ENCODE measurements at places on chromosomes 5 and 9.

- DNase-seq: no peak
Observed at GRCh38 chr9:13524245-13524644, 244.8 kb upstream of the MPDZ start.

DNA sequence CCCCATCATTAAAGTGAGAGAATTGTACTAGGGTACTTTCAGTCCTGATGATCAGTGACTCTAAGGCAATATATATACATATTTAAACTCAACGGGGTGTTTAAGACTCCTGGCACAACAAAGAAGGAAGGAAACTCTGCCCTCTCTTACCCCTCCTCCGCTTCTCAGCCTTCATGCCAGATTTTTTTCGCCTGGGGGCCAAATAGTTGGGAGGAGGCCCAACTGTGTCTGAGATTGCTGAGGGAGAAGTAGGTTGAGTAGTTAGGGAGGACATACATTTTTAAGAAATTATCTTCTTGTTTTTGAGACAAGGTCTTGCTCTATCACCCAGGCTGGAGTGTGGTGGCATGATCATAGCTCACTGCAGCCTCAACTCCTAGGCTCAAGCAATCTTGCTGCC lies 127.7 kb upstream of the SHB start:
- no peak for DNase-seq

DNA sequence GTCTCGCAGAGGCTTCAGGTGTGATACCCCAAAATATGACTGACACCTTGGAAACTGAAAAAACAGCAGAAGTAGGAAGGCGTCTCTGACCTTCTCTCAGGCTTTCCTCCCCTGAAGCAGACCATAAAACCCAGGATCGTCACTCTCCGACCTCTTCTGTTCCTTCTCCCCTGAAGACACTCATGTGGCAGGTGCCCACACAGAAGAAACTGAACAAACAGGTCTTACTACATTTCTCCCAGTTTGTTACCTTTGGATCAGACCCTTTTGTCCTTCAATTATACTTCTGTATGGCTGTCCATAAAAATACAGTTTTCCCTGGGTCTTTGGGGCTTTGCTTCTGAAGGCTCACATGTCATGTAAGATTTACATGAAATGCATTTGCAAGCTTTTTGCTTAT lies 10.3 kb upstream of the PRUNE2 start:
- DNase-seq: no peak

DNA sequence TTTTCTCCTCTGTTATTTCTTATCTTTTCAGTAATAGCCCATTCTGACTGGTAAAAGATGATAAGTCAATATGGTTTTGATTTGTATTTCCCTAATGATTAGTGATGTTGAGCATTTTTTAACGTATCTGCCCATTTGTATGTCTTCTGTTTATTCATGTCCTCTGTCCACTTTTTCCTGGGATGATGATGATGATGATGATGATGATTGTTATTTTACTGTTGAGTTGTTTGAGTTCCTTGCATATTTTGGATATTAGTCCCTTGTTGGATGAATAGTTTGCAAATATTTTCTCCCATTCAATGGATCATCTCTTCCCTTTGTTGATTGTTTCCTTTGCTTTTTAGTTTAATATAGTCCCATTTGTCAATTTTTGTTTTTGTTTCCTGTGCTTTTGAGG lies 27.0 kb downstream of the UTP15 start:
- no peak for DNase-seq

DNA sequence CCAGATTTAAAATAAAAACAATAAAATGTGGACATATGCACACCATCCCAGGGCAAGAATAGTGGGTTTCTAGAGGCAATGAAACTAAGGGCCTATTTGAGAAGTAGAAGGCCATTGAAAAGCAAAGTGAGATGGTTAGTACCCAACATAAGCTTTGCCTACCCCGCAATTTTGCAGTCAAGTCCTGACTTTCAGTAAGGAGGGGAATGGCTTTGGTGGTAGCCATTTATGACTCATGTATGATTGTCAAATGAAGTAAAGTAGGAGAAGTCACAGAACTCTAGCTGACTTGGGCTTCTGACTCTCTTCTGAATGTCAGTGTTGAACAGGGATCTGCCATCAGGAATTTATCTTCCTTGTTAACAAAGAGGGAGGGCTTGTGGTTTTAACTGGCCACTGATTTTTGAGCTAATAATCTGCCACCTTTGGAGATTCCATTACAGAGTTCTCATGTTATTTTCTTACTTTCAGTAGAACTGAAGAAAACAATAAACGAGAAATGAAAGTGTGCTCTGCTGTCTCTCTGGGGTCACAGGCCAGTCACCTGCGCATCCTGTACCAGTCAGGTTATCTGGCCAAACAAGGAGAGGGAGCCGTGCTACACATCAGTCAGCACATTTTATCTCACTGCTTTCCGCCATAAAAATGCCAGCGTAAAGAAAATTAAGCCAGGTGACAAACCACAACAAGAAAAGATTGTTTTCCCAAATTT lies 14.3 kb upstream of the SNCAIP start:
- DNase-seq: no peak

- no peak for DNase-seq
Observed at GRCh38 chr5:173313351-173313801, 14.8 kb downstream of the STC2 start.

DNA sequence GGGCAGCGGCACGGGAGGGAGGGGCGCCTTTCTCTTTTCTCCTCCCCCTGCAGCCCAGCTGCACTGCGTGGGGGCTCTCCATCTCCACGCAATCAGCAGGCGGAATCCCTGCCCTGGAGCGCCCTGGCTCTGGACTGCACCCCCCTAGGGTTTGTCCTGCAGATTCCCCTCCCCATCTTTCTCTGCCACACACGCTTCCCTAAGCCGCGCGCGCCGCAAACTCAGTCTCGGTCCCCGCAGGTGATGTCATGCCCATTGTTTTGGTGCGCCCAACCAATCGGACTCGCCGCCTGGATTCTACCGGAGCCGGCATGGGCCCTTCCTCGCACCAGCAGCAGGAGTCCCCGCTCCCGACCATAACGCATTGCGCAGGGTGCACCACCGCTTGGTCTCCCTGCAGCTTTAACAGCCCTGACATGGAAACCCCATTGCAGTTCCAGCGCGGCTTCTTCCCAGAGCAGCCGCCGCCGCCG lies at the start of gene KCNN2:
KCNN2 (plus strand) TSS at position 347 of the 473 bp plus-strand sequence; CDS start at position 417, 70 bp downstream.
- DNase-seq: peak; percentile 95

DNA sequence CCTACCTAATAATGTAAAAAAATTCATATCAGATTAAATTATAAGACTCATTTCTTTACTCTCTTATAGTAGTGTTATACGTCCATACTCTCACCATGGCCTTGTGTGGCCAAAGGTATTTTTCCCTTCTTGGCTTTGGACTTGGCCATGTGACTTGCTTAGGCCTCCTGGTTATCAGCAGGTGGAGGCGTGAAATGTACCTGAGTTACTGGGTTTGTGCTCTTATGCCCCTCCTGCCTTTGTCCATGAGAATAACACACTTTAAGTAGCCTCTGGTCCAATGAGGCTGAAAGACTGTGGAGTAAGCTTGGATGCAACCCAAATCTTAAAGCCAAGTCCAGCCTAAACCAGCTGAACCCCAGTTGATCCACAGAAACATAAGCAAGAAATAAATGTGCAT lies 68.7 kb downstream of the RETREG1 start:
- no peak for DNase-seq

- DNase-seq: no peak
Observed at GRCh38 chr5:89735082-89735481, 674.5 kb downstream of the CETN3 start.

- no peak for DNase-seq
Observed at GRCh38 chr9:99818500-99818899, 3.2 kb upstream of the NR4A3 start.

DNA sequence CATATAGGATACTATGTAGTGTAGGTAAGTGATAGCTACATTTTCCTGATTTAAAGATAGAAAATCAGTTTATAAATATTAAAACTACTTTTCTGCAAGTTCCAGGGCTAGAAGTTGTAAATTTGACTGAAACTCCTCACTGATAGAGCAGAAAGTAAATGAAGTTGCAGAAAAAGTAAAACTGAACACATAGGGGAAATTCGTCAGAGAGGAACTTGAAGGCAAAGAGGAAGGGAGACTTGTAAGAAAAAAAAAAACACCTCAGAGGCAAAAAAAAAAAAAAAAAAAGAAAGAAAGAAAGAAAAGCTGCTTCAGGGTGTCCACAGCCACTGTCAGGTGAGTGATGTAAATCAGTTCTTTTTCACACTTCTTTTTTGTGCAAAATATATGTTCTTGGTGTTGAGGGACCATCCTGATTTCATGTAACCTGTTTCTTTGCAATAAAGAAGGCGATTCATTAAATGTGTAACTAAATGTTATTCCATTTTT lies 336.2 kb upstream of the ZNF462 start:
- no peak for DNase-seq

- DNase-seq: no peak
Observed at GRCh38 chr5:54309276-54309675, 1.1 kb downstream of the ARL15 start.

- no peak for DNase-seq
Observed at GRCh38 chr5:13003457-13003856, 941.0 kb downstream of the DNAH5 start.

DNA sequence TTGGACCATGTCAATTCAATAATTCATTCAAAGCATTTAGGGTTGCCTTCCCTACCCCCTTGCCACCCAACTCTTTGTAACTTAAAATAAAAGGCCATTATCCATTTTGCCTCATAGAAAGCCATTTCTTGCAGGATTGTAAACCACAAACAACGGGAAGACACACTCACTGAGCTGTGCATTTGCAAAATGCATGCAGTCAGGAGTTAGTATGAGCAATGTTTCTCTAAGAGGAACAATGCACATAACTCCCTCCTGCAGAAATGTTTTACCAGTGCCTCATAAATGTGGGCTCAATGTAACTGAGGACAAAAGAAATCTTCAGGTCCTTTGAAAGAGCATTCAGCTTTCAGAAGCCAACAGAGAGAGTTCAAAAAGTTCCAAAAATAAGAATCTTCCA lies 98.5 kb upstream of the ABCA1 start:
- no peak for DNase-seq

DNA sequence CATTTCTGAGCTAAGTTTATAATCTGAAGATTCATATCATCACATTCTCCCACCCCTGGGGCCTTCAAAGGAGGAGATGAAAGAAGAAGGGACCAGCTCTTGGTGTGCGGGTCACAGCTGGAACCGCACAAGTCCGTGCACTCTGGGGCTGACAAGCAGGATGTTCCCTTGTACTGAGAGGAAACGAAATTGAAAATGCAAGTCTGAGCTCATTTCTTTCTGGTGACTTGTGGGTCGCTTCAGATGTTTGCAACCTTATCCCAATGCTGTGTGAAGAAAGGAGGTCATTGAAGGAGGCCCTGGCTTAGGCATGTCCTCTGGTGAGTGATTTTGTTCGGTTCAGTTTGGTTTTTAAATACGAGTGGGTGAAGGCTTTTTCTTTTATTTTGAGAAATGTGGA lies 59.6 kb downstream of the C9orf152 start:
- DNase-seq: no peak

DNA sequence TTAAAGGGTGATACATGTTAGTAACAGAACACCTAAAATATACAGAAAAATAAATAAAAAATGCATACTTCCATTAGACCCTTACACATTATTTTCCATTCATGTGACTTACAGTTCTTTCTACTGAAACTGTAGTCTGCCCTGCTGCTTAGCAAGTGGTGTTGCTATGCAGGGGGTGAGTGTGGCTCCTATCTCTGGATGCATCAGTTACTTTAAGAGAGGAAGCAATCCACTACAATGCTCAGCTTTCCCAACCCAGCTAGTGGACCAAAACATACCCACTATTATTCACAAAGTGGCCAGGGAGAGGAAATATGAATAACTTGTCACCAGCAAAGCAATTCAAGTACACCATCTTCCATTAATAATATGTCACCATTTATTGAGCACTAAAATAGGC lies 121.8 kb downstream of the DOCK2 start:
- DNase-seq: no peak

- DNase-seq: no peak
Observed at GRCh38 chr5:54401515-54401914, 54.0 kb upstream of the HSPB3 start.

DNA sequence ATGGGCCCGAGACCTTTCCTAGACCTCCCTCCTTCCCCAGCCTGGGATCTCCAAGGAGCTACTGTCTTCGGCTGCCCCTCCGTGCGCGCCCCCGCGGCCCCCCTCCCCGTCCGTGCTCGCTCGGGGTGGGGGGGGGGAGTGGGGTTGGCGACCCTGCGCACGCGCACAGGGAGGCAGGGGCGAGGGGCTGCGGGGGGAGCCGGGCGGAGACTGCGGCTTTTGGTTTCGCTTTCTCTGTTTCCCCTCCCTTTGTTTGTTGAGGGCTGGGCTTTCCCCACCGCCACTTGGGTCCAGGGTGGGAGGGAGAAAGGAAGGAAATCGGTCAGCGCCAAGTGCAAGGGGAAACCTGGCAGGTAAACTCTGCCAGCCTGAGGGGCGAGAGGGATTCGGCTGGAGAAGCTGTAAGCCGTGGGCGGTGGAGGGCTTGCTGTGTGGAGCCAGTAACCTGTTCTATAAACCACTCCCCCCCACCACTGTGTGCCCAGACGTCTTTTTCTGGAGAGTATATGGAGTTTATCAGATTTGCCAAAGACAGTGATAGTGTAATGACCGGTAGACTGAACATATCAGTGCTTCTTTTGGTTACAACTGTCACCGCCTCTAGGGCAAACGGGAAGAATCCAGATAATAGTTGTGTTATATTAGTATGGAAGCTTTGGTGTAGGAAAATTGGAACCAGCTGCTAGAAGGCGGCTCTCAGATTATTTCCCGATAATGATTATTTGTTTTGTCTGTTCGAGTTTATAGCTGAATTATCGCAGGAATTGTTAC lies 684 bp downstream of the DNAJA1 start:
- peak; percentile 80 for DNase-seq

GRCh38 chr5:155948576-155948975 lies 378.4 kb upstream of the SGCD start:
- no peak for DNase-seq

DNA sequence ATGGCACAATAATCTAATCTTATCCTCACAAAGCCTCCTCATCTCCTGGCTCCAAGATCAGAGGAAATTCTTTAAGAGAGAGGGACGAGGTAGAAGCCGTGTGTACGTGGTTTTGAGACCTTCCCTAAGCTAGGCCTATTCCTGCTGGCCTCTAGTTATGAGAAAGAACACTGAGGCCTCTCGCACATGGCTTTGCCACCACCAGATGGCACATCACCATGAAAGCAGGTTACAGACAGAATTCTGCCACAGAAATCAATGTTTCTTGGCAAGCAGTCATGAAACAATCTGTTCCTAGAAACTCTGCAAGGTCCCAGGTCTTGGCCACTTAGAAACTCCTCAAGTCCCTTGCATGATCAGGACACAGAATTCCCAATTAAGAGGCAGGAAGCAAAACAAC lies 268.2 kb upstream of the TAS2R1 start:
- no peak for DNase-seq

GRCh38 chr5:64880821-64881220 lies 112.1 kb downstream of the CWC27 start:
- no peak for DNase-seq

- DNase-seq: no peak
Observed at GRCh38 chr5:102529031-102529430, 30.2 kb upstream of the SLCO6A1 start.
